ENCODE measurements at places on chromosomes 11 and 22.

DNA sequence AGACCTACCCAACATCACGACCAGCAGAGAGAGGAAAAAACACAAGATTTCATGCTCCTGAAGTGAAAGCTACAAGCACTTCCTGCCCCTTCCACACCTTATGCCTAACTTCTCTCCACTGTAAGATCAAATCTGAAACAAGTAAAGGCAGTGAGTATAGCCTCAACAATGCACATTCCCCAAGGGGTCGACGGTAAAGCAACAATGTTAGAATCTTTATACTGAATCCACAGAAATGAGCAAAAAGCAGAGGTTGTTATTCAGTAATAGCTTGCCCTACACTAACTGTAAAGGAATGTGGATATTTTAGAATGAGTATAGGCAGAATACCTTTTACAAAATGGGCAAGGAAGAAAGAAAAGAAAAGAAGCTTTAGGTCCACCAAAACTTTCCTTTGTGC is 15.6 kb downstream of the ARFGAP3 start:
- DNase-seq = no peak

GRCh38 chr11:13535819-13536218 is 40.0 kb upstream of the PTH start:
- DNase-seq = no peak

DNA sequence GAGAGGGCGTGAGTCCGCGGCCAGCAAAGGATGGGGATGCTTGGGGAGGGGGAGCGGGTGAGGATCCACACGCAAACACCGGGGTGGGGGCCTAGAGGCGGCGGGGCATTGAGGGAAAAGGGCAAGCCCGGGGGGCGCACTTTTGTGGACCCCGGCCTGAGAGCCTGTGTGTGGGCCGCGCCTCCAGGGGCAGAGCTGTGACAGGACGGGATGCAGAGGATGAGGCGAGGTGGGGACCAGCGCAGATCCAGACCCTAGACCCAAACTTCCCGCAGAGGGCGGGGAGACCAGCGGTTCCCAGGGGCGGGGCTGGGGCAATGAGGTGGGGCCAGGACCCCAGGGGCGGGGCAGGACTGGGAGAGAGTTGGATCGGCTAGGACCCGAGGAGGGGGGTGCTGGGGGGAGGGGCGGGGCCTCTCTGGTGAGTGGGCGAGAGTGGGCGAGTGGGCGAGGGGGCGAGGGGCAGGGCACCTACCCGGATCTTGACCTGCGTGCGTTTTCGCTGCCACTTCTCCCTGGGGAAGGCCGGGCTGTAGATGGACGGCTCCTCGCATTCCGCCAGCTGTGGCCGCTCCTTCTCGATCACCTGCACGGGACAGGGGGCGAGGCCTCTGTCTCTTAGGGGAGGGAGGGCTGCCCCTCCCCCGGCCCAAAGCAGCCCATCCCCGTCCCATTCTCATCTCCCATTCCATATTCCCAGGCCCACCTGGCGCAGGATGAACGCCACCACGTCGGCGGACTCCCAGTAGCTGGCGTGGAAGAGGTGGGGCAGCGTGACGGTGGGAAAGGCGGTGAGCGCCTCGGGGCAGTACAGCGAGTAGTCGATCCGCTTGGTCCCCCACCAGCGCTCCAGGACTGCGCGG is 10.6 kb downstream of the PITPNM1 start:
- no peak for DNase-seq

DNA sequence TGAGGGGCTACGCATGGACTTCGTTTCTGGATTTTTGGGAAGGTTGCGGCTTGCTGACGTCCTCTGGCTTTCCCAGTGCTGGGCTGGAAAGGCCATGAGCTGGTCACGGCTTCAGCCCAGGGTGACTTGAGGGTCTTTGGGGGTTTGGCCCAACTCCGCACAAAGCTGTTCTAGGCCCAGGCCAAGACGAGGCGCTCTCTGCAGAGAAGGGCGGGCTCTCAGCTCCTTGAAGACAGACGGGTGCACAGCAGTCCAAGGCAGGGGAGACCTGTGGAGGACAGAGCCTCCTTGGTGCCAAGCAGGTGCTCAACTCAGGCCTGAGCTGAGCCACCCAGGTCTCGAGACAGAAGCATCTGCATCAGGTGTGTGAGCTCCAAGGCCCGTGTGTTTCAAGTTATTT is 1003.7 kb downstream of the BRD1 start:
- DNase-seq = no peak

- no peak for DNase-seq
Measured at GRCh38 chr22:27399161-27399560, 402.4 kb downstream of the MN1 start.

- DNase-seq = no peak
Measured at GRCh38 chr11:69377029-69377952, 83.3 kb downstream of the MYEOV start.

DNA sequence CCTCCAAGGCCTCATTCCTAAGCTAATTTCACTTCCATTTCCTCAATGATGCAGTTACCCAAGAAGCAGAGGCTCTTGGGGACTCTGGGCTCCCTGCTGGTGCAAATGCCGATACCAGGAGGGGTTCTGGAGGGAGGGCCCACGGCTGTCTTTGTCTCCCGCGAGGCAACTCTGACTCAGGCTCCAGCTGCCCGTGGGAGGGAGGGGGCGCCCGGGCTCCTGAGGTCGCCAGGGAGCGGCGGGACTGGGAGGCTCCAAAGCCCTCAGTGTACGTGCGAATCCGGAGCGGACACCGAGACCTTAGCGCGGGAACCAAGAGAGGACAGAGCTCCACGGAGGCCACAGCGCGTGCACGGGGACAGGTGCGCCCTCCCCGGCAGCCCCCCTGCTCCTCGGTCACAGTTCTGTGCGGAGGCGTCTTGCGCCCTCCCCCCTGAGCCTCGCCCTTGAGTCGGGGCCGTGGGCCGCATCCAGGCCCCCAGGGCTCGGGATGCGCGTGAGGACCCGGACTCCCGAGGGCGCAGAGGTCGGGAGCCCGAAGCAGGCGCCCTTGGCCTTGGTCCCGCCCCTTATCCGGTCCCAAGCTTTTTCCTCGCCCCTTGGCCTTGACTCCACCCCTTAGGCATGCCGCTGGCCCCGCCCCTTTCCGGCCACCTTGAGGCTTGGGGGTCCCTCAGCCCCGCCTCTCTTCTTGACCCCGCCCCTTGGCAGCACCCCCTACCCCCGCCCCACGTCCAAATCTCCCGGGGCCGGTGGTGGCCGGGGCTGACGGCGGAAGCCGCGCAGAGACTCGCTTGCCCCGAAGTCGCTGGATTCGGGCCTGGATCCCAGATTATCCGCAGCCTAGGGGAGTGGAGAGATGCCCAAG is 4.7 kb upstream of the SHISA8 start:
- DNase-seq = no peak

DNA sequence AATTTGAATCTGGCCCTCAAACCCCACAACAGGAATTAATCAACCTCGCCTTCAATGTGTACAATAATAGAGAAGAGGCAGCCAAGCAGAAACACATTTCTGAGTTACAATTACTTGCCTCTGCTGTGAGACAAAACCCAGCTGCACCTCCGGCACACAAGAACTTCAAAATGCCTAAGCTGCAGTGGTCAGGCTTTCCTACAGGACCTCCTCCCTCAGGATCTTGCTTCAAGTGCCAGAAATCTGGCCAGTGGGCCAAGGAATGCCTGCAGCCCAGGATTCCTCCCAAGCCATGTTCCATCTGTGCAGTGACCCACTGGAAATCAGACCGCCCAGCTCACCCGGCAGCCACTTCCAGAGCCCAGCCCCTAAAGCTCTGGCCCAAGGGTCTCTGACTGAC is 3.4 kb upstream of the NDUFC2 start:
- no peak for DNase-seq

- DNase-seq = no peak
Measured at GRCh38 chr22:46564084-46564714, 26.8 kb upstream of the CELSR1 start.

DNA sequence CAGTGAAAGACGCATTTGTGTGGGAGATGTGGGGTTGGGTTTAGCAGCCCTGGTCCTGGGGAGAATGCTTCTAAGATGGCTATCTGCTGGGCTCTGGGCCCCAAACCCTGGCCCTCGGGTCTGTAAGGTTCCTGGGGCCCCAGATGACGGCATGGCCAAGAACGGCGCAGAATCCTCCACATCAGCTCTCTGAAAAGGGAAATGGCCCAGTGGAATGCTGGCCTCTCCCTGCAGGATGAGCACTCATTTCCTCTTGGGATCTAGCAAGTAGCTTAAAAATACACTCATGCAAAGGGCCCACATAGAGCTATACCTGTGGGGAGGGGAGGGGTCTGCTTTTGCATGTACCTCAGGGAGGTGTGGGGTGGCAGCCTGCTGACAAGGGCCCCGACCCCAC is 37.5 kb upstream of the LINC01488 start:
- no peak for DNase-seq

- DNase-seq = no peak
Measured at GRCh38 chr11:89922195-89922660, at the start of gene TRIM49D1. Gene TRIM49D1, minus strand, starts transcription at chr11:89922245. Its CDS starts 4,535 bp downstream, at chr11:89917710.

DNA sequence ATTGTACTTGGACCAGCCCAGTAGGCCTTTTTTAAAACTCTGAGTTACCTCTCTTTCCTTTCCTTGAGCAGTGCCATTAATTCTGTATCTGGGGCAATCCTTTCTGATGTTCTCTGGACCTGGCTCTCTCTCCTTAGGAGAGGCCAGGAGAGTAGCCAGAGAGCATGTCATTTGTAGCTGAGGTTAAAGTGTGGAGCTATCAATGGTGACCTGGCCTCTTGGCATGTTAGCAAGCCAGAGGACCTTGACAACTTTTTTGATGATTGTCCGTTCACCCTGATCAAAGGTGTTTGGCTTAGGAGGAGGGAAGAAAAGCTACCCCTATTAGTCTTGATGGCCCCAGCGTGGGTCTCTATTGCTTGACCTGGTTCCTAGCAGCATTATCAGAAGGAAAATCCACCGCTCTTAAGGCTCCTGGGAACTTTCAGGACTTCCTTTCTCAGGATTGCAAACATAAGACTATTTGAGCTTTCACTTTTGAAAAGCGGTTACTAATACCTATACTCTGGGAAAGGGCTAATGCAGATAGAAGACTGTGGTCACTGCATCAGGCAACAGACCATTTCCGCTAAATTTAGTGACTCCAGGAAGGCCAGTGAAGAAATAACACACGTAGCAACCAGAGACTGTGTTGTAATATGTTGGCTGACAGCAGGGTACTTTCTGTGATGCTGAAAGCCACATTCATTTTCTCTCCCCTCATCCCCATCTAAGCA is 18.2 kb downstream of the LIMK2 start:
- DNase-seq = no peak

DNA sequence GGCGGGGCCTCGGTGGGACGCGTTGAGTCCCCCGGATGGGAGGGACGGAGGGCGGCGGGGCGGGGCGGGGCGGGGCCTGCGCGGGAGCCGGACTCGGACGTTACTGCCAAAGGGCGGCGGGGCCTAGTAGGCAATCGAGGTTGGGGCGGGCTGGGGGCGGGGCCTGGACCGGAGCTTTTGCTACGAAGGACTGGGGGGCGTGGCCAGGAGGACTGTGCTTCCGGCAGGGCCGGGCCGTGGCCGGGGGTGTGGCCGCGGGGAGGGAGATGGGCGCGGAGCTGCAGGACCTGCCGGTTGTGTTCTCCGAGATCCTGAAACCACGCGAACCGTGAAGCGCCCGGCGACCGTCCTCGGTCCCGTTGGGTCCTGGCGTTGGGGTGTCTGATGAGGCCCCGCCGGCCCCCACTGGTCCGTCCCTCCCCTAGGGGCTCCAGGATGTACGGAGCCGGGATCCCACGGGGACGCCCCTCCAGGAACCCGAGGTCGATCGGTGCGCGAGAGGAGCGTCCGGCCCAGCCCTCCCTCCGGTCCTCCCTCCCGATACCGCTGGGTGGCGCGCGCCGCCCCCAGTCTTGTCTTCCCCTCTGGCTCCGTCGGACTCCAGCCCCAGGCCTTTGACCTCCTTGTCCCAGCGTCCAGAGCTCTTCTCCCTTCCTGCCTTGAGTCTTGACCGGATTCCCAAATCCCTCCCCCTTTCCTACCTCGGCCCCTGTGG is 648 bp upstream of the NUDT8 start:
- peak; percentile 96 for DNase-seq

DNA sequence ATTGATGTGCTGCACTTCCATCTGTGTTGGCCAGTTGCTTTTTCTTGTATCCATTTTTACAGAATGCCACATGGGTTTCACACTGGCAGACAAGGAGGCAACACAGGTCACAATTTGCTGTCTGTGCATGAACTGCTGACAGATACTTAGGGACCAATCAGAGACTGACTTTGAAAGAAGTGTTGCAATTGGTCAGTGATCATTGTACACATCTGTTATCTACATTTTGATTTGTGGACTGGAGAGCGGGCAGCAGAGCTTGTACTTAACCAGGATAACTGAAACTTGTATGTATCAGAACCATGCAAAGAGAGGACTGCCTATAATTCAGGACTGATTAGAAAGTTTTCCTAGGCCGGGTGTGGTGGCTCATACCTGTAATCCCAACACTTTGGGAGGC is 21.8 kb downstream of the PRR5 start:
- DNase-seq = no peak

DNA sequence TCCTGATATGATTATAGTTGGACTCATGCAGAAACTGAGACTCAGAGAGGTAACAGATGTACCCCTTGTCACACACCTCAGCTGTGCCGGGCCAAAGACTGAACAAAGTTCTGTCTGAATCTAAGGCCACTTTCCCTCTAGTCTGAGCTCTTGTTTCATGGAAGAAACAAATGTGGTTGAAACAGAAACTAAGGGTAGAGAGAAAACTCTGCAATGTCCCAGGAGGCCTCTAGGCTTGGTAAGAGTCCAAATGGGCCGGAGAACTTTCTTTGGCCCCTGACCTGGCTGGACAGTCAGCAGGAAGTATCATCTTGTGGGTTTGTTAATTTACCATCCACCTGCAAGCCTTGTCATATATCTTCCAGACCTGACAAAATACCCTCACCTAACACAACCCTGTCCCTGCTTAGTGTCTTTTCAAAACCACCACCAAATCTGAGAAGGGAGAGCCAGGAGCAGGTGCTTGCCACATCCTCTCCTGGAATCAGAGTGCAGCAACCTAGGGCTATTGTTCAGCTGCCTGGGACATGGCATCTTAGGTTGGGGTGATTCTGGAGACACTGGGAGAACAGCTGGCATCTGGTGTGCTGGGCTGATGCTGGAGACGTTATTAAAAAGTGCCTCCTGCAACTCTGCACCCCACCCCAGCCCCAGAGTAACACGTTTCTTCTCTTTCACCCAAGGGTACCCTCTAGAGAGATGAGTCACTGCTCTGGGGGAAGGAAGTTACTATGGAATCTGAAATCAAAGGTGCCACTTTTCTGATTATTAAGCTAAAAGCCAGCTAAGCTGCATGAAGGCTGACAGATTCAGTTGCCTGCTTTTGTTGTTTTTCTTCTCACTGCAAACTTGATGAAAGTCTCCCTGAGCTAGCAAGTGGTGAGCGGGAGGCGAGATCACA is 126.3 kb upstream of the TIMP3 start:
- DNase-seq = no peak

DNA sequence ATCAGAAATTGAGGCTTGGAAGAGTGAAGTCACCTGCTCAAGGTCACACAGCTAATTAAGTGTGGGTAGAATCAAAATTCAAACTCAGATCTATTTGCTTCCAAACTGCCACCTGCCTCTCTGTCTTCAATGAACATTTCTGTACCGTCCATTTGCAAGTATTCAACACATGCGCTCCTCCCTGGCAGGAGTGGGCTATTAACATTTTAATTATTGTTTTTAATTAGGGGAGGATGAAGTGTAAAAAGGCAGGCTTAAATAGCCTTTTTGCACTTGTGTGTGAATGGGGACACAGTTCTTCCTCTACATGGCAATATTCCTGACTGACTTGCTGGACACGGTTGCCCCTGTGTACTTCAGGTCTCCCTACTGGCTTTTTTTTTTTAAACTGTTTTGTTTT is 114.4 kb upstream of the NARS2 start:
- DNase-seq = no peak

- DNase-seq = no peak
Measured at GRCh38 chr22:38082986-38083710, 836 bp downstream of the SLC16A8 start.

- DNase-seq = no peak
Measured at GRCh38 chr11:65308281-65308891, 6.3 kb upstream of the CDC42EP2 start.

GRCh38 chr11:70522593-70523311 is 124.4 kb downstream of the CTTN start:
- DNase-seq = no peak
